Stimulated activated CD4-positive, alpha-beta T cell treated with anti-CD3 and anti-CD28 coated beads, TNF-alpha, amount 100 ng/mL, for 48 hours (primary cell): ENCODE measurements at places on chromosomes 3 and 15.

DNA sequence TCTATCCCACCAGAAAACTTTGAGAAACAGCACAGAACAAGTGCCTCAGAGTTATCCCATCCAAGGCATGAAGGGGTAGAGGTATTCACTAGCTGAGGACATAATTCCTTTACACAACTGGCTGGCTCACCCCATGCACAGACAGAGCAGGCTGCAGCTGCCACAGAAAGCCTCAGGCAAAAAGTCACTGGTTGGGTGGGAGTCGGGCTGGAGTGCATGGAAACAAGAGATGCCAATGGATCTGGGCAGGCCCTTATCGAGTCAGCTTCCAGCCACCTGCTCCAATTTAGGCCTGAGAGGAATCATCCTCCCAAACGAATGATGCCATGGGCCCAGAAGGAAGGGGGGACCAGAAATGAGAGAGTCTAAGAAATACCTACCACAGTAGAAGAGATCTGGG lies 83.0 kb downstream of the RSL24D1 start:
- DNase-seq = no peak

DNA sequence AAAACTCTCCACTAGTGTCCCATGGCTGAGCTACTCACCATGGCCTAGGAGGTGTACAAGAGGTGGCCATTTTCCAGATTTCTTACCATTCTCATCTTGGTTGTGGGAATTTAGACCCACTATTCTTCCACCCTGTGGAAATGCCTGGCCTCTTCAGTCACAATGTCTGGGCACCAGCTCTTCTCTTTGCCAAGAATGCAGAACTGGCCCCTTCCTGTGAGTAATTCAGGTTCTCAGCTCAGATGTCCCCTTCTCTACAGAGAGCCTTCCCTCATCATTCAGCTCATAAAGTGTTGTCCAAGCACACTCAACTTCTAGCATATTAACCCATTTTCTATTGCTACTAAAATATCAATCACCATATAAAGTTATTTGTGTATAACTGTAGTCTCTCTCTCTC lies 575.5 kb upstream of the KCNMB2 start:
- no peak for DNase-seq

DNA sequence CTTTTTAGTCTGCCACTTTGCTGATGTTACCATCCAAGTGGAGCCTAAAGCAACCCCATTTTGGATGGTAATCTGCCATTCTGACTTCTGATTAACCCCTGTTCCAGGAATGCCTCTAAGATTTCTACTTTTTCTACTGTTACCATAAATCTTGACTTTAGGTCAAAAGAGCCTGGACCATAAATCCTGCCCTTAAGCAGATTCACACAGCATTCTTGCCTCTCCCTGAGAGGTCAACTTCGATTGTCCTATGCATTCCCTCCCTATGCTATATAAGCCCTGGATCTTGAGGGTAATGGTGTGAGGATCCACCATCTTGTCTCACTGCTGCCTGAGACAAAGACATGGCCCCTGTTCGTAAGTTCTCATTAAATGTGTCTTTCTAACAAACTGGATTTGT lies 177.3 kb downstream of the GABRB3 start:
- no peak for DNase-seq

DNA sequence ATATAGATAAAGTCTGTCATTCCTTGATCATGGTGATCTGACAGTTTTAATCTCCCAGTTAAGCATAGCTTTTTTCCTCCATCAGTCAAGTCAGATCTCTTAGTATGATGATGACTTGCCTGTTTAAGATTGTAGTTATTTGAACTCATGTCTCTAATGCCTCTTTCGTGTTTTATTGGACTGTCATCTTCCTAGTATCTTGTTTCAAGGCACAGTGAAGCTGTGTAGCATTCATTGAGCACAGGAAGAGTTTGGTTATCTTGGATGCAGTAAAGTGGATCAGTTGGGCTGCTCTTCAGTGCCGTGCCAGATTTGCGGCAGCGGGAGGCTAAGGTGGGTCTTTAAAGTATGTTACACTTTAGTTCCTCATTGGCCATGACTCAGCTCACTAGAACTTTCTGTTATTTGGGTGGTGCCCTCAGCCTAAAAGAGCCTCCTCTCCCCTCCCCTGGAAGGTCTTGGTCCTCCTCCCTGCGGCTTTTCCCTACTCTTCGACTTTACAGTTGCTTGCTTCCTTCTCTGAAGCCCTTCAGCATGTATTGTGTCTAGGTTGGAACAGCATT lies 45.7 kb upstream of the SKOR1 start:
- DNase-seq = no peak

DNA sequence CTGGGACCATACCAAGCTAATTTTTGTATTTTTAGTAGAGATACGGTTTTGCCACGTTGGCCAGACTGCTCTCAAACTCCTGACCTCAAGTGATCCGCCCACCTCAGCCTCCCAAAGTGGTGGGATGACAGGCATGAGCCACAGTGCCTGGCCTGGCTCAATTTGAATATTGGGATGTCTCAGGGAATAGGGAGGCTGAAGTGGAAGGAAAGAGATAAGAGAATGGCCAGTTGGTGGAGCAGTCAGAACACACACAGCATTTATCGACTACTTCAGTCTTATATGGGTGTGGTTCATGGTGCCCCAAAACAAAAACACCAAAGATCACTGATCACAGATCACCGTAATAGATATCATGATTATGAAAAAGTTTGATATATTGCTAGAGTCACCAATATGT lies 144.4 kb downstream of the GMNC start:
- DNase-seq = no peak

- no peak for DNase-seq
Observed at GRCh38 chr3:24145481-24145880, 200.4 kb downstream of the NR1D2 start.

- DNase-seq = no peak
Observed at GRCh38 chr3:127443581-127444375, 146.8 kb downstream of the TPRA1 start.

- no peak for DNase-seq
Observed at GRCh38 chr3:99248130-99248529, 346.6 kb upstream of the DCBLD2 start.

GRCh38 chr3:133246119-133246518 lies 153.7 kb upstream of the BFSP2 start:
- no peak for DNase-seq
